ENCODE measurements at places on chromosomes 13 and 19.

DNA sequence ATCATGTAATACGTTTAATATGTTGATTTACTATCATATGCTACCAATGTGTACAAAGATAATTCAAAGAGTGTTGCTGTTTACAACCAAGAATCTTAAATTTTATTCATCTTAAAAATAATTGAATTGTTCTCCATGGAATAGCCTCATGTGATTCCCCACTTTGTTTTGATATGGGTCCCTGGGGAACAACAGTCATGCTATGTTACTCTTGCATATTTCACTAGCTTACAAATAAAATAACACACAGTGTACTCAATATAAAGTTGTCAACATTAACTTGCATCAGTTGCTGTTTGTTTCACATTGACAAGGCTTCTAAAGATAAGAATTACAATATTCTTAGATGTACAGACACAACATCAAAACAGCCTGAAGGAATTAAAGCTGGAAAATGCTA, 2.3 kb downstream of the ENOX1 start:
- no peak for DNase-seq

- no peak for DNase-seq
Observed at GRCh38 chr19:16764793-16765433, 45.3 kb downstream of the NWD1 start.

GRCh38 chr19:5031231-5032100, 62.6 kb downstream of the KDM4B start:
- DNase-seq = peak; percentile 74

GRCh38 chr13:36612230-36612629, 61.6 kb upstream of the SERTM1 start:
- no peak for DNase-seq

- no peak for DNase-seq
Observed at GRCh38 chr13:35159041-35159440, 217.0 kb downstream of the NBEA start.

DNA sequence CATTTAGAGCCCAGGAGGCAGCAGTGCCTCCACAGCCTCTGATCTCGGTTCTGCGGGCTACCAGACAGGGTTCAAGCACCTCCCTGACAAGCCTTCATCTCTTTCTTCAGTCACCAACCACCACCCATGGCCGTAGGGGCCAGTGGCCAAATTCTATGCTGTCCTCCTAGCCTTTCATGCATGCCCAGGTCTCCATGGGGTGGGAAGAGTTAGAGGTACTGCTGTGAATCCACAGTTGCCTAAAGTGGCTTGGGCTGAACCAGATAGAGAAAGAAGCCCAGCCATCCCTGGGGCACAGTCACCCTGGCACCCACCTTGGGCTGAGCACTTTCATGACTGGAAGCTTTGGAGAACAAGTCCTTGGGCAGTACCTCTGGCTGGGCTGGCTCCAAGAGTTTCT, 97.4 kb downstream of the ZDHHC20 start:
- no peak for DNase-seq

DNA sequence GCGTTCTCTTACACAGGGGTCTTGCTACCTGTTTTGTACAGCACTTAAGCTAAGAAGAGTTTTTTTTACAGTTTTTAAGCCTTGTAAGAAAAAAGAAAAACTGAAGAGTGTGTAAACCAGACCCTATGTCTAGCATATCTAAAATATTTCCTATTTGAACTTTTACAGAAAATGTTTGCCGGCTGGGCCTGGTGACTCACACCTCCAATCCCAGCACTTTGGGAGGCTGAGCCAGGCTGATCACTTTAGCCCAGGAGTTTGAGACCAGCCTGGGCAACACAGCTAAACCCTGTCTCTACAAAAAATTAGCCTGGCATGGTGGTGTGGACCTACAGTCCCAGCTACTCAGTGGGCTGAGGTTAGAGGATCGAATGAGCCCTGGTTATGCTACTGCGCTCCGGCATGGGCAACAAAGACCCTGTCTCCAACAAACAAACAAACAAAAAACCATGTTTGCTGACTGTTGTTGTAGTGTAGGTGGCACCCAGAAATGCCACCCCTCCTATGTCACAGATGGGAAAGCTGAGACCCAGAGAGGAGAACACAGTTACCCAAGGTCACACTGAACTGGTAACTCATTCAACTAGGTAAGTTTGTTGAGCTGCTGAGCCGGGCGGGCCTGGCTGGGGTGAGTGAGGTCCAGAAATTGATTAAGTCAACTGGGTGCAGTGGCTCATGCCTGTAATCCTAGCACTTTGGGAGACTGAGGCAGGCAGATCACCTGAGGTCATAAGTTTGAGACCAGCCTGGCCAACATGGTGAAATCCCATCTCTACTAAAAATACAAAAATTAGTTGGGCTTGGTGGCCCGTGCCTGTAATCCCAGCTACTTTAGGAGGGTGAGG, 1.9 kb upstream of the VASP start:
- DNase-seq = peak; percentile 55

- peak; percentile 65 for DNase-seq
Observed at GRCh38 chr13:34654203-34654602, 287.9 kb upstream of the NBEA start.

DNA sequence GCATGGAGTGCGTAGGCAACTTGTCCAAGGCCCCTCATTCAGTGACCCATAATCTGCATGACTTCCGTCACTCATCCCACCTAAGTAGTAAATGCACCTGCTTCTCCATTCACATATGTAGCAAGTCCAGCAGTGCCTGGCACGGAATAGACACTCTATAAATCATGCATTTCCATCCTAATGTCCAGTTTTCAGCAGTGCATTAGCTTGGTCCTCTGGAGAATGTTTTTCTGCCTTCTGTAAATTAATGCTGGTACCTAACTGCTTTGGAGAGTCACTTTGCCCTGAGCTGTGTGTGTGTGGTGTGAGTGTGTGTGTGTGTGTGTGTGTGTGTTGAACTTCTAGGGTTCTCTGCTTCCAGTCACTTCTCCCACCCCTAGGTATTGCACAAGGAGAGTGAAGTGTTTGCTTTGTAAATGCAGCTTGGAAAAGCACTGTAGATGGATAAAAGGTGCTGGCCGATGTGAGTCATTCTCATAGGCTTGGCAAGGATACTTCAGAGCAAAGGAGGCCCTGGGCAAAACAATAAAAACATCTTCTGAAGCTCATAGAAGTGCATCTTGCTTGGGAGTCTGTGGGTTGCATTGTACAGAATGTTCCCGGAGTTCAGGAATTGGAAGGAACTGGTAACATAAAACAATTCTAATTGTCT, 181.8 kb downstream of the KATNAL1 start:
- peak; percentile 85 for DNase-seq

DNA sequence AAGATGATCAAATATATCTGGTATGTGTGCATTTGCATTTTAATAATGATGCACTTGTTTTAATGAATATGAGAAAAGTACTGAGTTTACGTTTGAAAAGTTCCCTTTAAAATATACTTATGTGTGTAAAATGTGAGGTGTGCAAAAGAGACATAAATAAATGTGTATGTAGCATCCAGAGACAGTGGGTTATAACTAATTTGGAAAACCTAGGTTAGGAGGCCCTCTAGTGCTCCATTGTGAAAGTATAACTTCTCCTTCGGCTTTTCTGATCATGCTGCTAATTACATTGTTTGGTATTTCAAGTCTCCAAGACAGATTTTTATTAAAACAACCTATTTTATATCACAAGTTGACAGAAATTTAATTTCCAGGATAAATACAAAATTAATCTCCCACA, 30.1 kb downstream of the SCEL start:
- peak; percentile 40 for DNase-seq

- DNase-seq = no peak
Observed at GRCh38 chr13:112057736-112058518, 9.0 kb upstream of the SOX1 start.

DNA sequence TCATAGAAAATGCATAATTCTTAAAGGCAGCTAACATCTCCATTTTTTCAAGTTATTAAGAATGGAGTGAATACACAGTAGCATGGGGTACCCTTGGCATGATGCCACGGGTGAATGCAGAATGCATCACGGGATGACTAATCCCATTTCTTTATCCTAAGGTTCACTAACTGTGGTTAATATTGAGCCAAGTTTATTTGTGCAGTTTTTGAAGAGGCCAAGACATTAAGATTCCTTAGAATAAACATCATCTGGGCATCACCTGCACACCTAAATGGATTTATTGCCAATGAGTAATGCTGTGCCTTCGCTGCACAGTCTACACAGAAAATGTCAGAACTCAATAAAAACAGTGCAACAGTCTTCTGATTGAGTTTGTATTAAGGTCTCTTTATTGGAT, 333.1 kb downstream of the GPC6 start:
- peak; percentile 78 for DNase-seq

GRCh38 chr13:43329702-43330101, 306.3 kb downstream of the DNAJC15 start:
- DNase-seq = no peak

DNA sequence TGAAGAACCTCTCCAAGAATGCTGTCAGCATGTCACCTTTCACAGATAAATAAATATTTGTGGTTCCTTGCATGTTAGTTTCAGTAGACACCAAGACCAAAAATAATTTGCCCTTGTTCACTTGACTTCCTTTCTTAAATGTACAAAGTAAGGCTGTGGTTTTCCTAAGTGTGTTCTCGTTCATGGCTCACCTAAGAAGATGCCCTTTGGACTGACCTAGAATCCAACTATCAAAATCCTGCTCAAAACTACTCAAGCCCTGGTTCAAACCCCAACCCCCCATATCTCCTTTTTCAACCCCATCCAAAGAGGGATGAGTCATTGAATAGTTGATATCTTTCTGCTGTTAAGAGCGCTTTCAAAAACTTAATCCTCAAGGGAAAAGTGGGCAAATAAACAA, 247.8 kb upstream of the ZNF507 start:
- no peak for DNase-seq

DNA sequence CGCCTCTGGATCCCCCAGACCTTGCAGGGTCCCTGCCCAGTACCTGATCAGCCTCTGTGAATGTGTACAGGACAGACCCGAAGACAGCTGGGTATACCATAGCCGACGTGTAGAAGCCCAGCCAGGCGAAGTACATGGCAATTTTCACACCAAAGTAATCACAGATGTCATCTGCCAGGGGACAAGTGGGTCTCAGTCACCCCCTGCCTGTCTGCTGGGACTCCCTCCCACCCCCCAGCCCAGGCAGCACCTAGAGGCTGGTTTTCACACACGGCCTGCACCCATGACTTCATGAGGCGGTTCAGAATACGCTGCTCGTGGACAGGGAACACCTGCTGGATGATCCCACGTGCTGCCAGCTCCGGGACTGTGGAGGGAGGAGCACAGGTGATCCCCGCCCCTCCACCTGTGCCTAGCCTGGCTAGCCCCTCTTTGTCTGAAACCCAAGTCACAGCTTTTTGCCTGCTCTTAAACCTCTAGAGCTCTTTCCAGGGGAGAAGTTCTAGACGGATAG, 3.6 kb downstream of the ANO8 start:
- DNase-seq = no peak

GRCh38 chr13:98599502-98600328, 22.8 kb upstream of the STK24 start:
- peak; percentile 38 for DNase-seq

GRCh38 chr19:8580710-8581281, 3.6 kb upstream of the MYO1F start:
- peak; percentile 75 for DNase-seq

- peak; percentile 92 for DNase-seq
Observed at GRCh38 chr13:41418027-41418426, 39.3 kb upstream of the RGCC start.

- no peak for DNase-seq
Observed at GRCh38 chr13:32233062-32233461, 82.1 kb downstream of the ZAR1L start.

GRCh38 chr19:42366673-42367072, 23.4 kb downstream of the CNFN start:
- no peak for DNase-seq

DNA sequence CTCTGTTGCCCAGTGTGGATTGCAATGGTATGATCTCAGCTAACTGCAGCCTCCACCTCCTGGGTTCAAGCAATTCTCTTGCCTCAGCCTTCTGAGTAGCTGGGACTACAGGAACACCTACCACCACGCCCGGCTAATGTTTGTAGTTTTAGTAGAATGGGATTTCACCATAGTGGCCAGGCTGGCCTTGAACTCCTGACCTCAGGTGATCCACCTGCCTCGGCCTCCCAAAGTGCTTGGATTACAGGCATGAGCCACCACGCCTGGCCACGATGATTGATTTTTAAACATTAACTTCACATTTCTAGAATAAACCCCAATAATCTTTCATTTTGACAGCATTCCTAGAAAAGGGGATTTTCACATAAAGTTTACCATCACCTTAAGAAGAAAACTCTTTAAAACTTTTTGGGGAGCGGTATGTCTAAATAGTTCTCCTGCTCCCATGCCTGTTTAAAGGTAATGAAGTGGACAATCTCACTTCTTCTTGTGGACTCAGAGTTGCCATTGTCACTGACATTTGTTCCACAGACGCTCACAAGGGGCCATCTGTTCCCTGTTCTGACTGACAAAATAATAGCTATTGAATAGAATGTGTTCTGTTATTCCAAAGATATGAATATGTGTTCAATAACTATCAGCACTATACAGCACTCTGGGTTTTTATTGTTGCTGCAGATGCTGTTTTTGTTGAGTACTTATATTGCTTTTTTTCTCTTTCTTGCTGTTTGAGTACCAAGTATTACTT, 66.1 kb upstream of the C1QTNF9B start:
- no peak for DNase-seq

GRCh38 chr19:35151273-35152065, 3.1 kb upstream of the FXYD5 start:
- DNase-seq = no peak

DNA sequence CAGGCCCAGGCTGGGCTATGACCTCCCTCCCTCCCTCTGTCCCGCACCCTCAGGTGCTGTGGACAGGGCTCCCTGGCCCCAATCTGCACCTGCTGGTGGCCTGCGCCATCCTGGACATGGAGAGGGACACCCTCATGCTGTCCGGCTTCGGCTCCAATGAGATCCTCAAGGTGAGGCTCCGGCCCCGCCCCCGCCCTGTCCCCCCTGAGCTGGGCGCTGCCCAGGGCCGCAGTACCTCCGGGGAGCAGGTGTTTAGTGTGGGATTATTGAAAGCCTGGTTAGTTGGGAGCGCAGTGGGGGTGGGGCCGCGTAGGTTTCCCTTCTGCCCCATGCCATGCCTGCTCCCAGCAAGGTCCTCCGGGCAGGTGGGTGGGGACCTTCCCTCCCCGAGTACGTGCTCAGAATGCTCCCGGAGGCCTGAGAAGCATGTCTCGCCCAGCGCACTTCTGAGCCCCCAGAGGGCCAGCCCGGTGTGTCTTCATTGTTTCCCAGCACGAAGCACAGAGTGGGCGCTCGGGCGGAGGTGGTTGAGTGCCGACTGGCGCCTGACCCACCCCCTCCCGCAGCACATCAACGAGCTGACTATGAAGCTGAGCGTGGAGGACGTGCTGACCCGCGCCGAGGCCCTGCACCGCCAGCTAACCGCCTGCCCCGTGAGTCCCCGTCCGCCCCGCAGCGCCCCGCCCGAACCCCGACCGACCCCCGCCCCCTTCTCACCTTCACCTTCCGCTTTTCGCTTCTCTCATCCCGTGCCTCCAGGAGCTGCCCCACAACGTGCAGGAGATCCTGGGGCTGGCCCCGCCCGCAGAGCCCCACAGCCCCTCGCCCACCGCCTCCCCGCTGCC, 8.8 kb downstream of the IL4I1 start:
- no peak for DNase-seq

DNA sequence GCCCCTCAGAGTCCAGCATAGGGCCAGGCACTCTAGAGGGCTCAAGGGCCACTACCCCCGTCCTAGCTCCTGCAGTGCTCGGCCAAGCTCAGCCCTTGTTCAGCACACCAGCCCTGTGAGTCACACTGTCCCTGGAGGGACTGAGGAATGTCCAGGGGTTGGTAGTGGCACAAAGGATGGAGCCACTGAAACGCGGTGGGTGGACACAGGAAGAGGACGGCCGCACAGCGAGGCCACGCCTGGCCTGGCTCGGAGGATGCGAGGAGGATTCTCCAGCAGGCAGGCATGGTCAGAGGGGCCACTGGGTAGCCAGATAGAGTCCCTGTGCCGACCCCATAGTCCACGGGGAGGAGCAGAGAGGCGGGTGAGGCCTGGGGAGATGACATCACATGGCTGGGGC, 45.7 kb downstream of the C1QTNF9 start:
- DNase-seq = no peak

All from fibroblast of upper back skin (primary cell).